ENCODE measurements at places on chromosomes 16 and 17.
A peak's percentile ranks its signal among the peaks of the same experiment; 100 is the strongest.

DNA sequence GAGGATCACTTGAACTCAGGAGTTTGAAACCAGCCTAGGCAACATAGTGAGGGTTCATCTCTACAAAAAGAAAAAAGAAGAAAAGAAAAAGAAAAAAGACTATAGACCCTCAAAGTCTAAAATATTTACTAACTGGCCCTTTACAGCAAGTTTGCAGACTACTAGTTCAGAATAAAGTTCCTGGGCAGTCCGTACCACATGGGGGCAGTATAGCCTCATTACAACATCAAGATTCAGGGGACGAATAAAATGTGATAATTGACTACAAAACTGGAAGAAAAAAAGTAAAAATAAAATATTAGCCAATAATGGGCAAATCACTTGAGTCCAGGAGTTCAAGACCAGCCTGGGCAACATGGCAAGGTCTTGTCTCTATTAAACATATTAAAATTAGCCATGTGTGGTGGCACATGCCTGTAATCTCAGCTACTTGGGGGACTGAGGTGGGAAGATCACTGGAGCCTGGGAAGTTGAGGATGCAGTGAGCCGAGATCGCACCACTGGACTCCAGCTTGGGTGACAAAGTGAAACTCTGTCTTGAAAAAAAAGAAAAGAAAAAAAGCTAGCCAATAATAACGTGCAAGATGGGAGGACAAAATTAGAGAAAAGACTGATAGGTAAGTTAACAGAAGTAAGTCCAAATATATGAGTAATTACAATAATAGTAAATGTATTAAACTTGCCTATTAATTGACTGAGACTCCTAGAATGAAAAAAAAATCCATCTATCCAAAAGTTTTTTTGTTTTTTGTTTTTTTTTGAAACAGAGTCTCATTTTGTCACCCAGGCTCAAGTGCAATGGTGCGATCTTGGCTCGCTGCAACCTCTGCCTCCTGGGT lies 129.4 kb upstream of the SEC14L1 start:
- peak; percentile 87 for DNase-seq

GRCh38 chr17:75927286-75927922 lies 13.4 kb downstream of the FBF1 start:
- DNase-seq = peak; percentile 69

DNA sequence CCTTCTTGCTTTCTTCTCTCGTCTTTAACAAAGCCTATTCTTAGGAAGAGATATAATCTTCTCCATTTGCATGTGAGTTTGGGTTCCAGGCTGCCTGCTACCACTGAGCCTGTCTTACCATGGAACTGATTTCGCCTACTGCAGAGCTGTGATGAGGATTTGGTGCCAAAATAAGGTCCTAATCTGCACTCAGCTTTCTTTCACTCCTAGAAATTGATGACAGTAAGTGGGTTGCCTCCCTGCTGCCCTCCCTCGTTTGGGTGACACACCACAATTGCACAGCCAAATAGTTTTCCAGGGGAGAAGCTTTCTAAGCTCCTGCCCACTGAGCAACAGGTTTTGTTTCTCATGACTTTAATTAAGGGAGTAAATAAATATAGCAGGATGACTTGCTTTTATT lies 25.1 kb upstream of the ASIC2 start:
- DNase-seq = no peak

DNA sequence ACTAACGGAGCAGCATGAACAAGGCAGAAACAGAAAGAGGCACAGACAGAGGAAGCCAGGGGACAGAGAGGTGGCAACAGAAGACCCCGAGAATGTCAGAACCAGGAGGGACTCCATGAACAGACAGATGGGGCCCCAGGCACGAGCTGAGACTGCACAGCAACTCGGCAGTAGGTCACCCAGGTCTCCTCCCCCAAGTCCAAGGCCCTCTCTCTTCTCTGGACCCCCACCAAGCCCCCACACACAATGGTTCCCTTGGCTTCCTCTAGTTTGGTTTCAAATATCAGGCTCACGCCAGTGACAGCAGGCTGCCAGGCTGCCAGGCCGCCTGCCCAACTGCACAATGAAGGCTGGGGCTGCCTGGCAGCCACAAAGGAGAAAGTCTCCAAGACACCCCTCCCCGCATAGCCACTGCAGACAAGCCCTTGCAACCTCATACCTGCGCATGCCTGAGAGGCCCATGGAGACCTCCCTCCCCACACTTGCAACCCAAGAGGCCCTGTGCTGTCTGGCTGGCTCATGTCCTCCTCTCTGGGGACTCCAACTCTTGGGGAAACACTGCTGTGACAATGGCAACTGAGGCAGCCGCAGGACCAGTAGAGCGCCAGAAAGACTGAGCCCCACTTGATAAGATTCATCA lies 54.8 kb downstream of the PIMREG start:
- DNase-seq = no peak

GRCh38 chr17:36640836-36641235 lies 39.5 kb downstream of the MRM1 start:
- no peak for DNase-seq

GRCh38 chr16:61131447-61131846 lies 904.8 kb downstream of the CDH8 start:
- no peak for DNase-seq

DNA sequence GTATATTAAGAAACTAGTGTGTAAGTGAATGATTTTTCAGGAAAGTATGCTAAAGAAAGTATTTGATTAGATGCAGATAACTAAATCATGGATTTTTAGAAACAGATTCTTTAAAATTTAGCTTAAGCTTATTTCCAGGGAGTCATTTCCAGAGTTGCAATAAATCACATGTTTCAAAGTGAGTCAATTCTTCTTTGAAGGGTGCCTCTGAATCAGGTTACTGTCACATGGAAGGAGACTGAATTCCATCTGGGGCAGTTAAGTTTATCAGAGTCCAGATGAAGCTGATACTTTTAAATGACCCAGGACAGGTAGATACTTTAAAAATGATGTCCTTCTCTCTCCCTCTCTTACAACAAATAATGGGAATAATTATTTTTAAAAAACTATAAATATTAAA lies 5.0 kb downstream of the MFSD11 start:
- peak; percentile 32 for DNase-seq

DNA sequence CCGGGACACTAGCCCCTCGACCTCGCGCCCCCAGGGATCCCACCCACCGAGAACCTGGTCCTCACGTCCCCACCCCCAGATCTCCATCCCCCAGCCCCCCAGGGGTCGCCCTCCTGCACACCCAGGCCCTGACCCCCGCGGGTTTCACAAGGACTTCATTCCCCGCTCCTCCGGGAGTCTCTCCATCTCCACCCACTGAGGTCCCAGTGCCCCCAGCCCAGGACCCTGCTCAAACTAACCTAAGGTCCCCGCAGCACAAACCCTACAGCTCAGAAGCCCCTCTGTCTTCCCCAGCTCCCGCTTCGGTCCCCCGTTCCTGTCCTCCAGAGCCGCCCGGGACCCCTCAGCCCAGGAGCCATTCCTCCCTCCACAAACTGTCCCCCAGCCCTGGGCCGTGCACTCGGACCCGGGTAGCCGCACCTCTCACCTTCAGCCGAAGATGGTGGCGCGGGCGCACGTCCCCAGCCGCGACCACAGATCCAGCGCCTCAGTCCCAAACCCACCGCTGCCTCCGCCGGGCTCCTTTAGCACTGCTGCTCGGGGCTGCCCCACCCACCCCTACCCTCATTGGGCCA lies at the start of gene MYH10:
MYH10 (minus strand) TSS at position 499 of the 575 bp plus-strand sequence. CDS start 7,479 bp downstream, outside the sequence.
- no peak for DNase-seq

- DNase-seq = no peak
Observed at GRCh38 chr17:73463821-73464220, 152.0 kb upstream of the CDC42EP4 start.

GRCh38 chr16:55325080-55325447 lies 1.1 kb downstream of the IRX6 start:
- DNase-seq = no peak

- DNase-seq = peak; percentile 88
Observed at GRCh38 chr17:74210191-74211140, 2.9 kb upstream of the TTYH2 start.

GRCh38 chr16:19430345-19430744 lies 12.7 kb downstream of the TMC5 start:
- no peak for DNase-seq

DNA sequence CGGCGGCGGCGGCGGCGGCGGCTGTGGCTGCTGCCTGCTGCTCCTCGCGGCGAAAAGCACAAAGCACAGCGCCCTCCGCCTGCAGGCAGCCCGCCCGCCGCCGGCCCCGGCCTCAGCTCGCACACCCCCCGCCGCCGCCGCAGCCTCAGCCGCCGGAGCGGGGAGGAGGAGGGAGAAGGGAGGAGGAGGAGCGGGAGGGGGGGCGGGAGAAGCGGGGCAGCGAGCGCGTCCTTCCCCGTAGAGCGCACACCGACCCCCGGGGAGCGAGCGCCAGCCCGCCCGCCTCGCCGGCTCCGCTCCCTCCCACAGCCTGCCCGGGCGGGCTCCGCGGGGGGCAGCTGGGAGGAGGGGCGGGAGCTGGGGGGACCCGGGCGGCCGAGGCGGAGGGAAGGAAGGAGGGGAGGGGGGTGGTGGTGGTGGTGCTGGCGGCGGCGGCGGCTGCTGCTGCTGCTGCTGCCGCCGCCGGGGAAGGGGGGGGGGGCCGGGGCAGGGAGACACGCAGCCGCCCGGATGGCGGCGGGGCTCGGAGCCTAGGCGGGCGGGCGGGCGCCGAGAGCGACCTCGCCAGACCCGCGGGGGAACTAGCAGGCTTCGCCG lies at the start of gene UBTF:
UBTF (minus strand) TSS at position 60 of the 597 bp plus-strand sequence. CDS start 1,446 bp downstream, outside the sequence.
- DNase-seq = peak; percentile 92

GRCh38 chr16:88009563-88010342 lies 58.5 kb downstream of the BANP start:
- no peak for DNase-seq

DNA sequence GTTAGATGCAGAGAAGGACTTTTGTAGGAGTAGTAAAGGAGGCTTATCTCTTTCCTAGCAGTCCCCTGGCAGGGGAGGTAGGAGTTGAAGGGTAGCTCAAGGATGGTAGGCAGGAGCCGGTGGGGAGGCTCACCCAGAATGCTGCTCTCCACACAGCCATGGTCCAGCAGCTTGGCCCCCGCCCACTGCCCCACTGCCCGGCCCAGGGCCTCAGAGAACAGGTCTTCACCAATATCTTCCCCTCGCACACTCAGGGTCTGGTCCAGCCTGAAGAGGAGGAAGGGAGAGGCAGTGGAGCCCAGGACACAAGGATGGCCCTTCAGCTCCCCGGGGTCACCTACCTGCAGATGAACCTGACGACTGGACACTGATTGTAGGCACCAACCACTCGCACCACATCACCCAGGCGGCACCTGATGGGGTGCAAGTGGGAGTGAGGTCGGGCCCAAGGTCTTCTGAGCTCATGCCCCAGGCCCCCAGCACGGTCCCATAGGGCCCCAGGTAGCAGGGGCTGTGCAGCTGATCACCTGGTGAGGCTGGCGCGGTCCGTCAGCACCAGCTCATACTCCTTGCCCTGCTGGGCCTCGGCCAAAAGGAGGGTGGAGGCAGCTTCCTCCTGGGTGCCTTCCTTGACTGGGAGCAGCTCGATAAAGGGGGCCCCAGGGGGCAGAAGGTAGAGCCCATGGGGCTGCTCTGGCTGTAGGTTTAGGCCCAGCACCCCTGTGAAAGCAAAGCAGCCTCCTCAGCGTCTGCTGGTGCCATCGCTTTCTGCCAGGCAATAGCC lies 3.6 kb downstream of the GHDC start:
- DNase-seq = no peak

DNA sequence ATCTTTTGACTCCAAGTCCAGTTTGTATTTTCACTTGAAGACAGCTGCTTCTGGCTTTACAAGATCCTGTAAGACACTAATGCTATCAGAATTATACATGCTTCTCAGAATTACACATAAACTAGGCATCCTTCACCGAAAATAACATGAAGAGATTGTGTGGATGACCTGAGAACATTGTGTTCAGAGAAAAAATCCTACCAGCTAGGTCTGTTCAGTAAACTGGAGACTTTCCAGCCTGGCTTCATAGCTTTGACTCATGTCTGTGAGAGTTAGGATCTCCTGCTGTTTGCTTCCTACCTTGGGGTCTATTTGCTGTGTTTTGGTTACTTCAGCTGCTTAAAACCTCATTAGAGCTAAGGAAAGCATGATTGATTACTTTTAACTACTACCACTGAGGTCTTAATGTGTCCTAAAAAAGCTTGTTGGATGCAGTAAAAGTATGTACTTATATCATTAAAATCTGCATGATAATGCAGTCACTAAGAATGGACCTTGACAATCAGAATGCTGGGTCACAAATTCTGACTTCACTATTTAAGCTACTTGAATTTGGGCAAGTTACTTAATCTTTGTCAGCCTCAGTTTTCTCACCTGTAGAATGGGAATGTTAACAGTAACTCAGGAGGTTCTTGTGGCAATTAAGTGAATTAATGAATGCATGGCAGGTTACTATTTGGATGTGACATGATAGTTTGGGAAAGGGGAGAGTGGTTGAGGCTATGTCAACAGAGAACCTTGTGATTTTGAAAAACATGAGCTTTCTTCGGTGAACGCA lies 8.0 kb upstream of the MYH13 start:
- no peak for DNase-seq

DNA sequence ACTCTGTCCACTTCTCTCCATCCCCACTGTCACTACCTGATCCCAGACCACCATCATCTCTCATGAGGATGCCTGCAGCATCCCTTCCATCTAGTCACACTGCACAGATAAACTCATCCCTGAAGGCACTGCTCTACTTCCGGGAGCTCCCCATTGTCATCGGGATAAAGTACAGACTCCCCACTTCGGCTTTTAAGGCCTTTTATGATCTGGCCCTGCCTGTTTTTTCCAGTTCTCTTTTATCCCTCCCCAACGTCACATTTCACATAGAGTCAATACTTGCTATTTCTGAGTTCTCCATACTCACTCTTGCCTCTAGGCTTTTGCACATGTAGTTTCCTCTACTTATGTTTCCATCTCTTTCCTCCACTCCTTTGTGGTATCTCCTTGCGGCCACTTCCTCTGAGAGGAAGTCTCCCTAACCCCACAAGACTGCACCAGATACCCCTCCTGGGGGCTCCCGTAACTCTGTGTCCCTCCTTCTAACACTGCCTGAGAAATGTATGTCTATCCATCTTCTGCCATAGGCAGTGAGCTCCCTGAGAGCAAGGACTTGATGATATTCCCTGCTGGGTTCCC lies 66.9 kb downstream of the COPRS start:
- no peak for DNase-seq

- no peak for DNase-seq
Observed at GRCh38 chr16:4239020-4239419, 2.9 kb downstream of the SRL start.

DNA sequence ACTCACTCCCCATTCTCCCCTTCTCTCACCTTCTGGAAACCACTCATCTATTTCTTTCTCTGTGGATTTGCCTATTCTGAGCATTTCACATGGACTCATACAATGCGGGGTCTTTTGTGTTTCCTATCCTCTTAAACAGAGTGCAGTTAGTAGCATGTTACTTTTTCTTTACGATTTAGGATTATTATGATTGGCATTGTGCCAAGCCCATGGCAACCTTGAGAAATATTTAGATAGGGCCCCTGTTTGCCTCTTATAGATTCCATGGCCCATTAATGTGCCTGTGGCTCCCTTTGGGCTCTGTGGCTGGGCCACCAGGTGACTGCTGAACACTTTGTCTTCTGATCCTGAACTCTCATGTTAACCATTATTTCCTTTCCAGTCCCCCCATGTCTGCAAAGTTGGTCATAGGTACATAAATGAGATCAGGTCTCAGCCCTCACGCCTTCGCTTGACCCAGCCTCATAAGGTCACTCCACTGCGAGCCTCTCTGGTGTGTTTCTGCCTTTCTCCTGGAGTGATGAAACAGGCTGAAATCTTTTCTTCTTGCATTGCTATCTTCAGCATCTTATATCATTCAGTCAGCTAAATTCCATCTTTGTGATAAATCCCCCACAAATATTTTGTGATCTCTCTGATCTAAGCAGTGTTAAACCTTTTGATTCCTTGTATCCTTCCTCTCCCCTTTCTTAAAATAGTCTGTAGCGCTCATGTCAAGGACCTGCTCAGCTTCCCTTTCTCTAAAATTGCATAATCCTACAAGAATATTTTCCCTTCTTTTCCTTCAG lies 44.0 kb downstream of the MYH3 start:
- no peak for DNase-seq

All from Karpas-422 (cell line).